ENCODE measurements at places on chromosomes 13 and 19.
A peak's percentile ranks its signal among the peaks of the same experiment; 100 is the strongest.

DNA sequence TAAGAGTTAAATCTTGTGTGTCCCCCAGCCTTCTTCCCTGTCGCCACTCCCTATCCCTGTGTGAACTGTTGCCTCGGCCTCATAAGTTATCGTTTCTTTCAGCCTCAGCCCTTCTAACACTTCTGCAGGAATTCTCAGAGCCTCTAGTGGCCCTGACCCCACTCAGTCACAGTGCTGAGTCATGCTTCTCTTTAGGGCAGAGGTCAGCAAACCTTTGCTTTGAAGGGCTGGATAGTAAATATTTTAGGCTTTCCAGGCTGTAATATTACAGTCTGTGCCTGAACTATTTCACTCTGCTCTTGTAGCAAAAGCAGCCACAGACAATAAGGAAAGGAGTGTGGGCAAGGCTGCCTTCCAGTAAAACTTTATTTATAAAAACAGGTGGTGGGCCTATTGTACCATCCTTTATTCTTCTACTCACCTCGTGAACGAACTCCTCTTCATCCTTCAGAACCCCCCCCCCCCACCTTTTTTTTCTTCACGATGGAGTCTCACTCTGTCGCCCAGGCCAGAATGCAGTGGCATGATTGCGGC is 22.1 kb downstream of the MYO9B start:
- DNase-seq = no peak

- no peak for DNase-seq
Measured at GRCh38 chr13:75383064-75383715, 98.8 kb downstream of the TBC1D4 start.

DNA sequence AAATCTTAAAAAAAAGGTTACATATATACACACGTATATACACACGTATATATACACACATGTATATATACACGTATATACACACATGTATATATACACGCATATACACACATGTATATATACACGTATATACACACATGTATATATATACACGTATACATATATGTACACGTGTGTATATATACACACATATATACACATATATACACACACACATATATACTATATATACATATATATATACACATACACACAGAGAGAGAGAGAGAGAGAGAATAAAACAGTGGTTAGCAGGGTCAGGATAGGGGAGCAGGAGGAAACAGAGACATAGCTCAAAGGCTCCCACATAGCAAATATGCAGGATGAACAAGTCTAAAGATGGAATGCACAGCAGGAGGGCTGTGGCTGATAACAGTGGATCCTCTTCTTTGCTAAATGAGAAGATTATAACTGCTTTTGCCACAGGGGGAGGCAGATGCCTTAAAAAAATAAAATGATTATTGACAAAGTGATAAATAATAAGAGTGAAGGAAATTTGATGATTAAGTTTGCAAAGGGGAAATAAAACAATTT is 714.5 kb downstream of the UQCRFS1 start:
- DNase-seq = no peak

GRCh38 chr13:21242236-21242635 is 65.8 kb downstream of the MRPL57 start:
- DNase-seq = no peak

GRCh38 chr13:67136157-67136556 is 94.0 kb downstream of the PCDH9 start:
- no peak for DNase-seq

GRCh38 chr19:4014541-4015491 is 7.3 kb downstream of the PIAS4 start:
- no peak for DNase-seq

- DNase-seq = no peak
Measured at GRCh38 chr13:50128428-50128931, 113.2 kb downstream of the KCNRG start.

- no peak for DNase-seq
Measured at GRCh38 chr13:99285432-99286182, 21.6 kb downstream of the GPR183 start.

DNA sequence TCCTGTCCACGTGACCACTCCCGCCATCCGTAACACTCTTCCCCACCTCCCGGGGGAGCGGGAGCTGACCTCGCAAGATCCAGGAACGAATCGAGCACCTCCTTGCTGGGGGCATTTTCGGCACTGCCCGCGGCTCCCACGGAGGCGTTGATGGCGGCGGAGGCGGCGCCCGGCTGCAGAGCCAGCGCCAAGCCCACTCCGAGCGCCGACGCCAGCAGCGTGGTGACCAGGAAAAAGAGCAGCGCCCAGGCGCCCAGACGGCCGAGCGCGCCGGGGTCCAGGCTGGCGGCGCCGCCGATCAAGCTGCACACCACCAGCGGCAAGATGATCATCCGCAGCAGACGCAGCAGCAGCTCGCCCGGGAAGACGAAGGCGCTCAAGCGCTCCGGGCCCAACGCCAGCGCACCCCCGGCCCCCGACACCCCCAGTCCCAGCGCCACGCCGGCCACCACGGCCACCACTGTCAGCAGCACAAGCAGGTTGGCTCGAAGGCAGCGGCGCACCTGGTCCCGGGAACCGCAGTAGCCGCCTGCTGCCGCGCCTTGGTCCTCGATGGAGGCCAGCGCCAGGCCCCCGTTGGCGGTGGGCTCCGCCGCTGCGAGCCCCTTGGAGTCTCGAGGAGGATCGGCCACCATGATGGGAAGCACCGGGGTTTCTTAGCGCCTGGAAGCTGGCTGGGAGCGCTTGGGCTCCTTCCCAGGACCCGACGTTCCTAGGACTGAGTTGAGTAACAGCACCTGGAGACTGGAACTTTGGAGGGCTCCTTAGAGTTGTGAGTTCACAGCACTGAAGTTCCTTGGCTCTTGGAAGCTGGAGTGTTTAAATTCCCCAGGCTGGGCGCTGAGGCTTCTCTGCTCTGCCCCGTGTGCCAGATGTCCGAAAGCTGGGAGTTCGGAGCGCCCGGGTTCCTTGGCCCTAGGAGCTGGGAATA is 798 bp downstream of the SLC1A5 start:
- no peak for DNase-seq

GRCh38 chr13:43545317-43545874 is 241.4 kb downstream of the ENOX1 start:
- no peak for DNase-seq

DNA sequence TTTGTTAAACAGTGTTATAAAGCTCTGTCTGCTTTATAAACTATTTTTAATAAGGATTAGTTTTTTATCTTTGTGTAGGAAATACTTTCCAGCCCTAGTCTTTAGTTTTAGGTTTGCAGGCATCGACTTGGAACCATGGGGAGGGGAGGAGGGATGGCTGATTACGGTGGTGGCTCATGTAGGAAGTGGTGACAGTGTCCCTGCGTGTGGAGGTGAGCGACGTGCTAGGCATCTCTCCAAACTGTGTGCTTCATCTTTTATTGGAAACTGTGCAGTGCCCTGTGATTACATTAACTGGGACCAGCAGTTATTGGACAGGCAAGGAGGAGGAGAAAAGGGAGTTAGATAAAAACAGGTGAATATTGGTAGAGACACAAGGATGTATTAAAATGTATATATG is 203.8 kb downstream of the ATP8A2 start:
- no peak for DNase-seq

DNA sequence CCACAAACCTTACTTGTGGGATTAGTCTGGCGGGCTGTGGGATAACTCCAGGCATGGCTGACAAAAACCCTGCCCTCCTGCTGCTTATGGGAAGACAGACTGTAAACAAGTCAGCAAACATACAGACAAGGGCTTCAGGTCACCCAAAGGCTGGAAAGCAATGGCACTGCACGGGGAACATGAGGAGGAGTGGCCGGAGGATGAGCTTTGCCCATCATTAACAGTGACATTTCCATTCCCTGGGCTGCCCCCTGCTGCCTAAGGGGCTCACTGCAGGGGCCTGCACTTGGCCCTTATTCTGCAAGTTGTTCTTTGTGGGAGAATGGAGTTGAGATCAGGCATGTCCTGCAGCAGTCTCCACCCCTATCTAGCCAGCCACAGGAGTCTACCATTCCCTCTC is 91.3 kb downstream of the UQCRFS1 start:
- DNase-seq = no peak

DNA sequence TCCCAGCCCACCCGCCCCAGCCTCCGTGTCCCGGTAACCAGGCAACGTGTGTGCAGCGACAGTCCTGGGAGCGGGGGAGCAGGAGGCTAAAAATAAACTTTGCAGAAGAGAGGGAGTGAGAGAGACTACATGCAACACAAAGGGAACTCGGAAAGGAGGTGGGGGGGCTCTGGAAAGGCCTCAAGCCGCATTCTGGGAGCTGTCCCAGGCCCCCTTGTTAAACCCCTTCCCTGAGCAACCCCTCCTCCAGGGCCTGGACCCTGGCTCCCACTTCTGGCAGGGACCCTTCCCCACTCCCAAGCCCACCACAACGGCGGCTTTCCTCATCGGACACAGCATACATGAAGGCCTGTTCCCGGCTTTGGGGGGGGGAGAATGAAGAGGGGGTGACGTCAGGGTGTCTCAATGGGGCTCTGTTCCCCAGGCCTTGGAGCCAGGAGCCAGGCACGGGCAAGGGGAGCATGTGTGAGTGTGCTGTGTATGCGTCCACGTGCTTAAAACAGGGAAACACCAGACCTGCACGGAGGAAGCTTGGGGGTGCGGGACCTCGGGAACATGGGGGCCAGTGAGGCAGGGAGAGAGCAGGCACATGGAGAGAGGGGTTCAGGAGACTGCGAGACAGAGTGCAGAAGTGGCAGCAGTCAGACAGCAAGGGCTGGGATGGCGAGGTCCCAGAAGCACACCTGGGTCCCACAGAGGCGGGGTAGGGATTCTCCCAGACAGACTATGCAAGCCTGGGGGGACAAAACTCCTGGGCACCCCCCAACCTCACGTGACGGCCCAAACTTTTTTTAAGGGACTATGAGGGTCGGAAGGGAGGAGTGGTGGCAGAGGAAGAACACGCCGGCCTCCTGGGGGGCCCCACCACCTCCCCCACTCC is 2.3 kb downstream of the ERF start:
- DNase-seq = no peak

DNA sequence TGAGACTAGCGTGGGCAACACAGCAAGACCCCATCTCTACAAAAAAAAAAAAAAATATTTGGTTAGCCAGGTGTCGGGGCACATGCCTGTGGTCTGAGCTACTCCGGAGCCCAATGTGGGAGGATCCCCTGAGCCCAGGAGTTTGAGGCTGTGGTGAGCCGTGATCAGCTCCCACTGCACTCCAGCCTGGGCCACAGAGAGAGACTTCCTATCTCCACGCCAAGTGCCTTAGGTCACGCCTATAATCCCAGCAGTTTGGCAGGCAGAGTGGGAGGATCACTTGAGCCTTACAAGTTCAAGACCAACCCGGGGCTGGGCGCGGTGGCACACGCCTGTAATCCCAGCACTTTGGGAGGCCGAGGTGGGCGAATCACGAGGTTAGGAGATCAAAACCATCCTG is 8.7 kb upstream of the ADAT3 start:
- DNase-seq = no peak

GRCh38 chr19:18590273-18591272 is 2.0 kb downstream of the REX1BD start:
- no peak for DNase-seq

DNA sequence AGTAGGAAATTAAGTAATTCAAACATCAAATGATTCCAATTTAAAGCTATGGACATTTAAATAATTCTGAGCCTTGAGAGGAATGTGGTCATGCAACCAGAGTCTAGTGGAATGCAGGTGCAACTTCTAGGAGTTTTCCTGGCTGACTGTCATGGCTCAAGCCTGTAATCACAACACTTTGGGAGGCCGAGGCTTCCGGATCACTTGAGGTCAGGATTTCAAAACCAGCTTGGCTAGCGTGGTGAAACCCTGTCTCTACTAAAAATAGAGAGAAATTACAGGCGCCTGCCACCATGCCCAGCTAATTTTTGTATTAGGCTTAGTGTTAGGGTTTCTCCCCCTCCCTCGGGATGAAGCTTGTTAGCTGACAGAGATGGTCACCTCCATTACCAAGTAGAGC is 6.4 kb downstream of the ZNF808 start:
- no peak for DNase-seq

- DNase-seq = peak; percentile 39
Measured at GRCh38 chr13:51797664-51798488, 6.1 kb downstream of the DHRS12 start.

DNA sequence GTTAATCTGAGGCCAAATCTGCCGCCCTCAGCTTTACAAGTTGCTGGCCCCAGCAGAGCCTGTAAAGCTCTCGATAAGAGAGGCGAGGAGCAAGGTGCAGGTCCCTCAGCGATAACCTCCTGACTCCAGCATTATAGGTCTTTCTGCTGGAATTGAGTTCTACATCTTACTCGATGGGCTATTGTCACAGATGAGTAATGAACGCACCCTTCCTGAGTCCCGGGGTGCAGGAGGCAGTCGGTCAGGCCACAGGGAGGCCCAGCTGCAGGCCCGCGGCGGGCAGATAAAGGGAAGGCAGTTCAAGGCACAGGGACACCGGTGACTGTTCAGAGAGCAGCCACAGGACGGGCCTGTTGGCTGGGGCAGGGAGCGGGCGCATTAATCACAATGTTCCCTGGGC is 157.6 kb upstream of the OBI1 start:
- DNase-seq = no peak

- no peak for DNase-seq
Measured at GRCh38 chr19:10412257-10412977, 7.9 kb upstream of the PDE4A start.

- no peak for DNase-seq
Measured at GRCh38 chr19:50639121-50640112, at the start of gene SYT3. SYT3 (minus strand) TSS chr19:50639881; CDS start chr19:50637411, 2,470 bp downstream.

- no peak for DNase-seq
Measured at GRCh38 chr19:3923096-3923758, 9.6 kb upstream of the NMRK2 start.

GRCh38 chr13:89899302-89900103 is 1448.0 kb upstream of the MIR17HG start:
- no peak for DNase-seq

GRCh38 chr19:31408460-31409124 is 59.4 kb upstream of the TSHZ3 start:
- no peak for DNase-seq

GRCh38 chr19:18562086-18562485 is 4.4 kb downstream of the KXD1 start:
- DNase-seq = no peak

- no peak for DNase-seq
Measured at GRCh38 chr19:31572976-31573298, 223.7 kb upstream of the TSHZ3 start.

DNA sequence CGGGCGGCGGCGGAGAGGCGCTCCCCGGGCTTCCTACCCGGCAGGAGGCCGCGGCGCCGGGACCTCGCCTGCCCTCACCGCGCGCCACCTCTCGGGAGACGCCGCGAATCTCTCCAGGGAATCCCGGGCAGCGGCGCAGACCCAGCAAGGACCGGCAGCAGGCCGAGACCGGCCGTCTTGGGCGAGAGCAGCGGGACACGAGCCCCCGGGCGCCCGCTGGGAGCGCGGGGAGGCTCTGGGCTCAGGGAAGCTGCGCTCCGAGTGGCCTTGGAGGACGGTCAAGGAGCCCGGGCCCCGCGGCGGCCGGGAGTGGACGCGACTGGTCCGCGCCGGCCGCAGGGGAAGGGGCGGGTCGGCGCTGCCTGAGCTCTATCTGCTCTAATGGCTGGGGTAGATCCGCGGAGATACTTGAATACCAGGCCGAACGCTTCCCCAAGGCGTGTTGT is 14.7 kb downstream of the CDX2 start:
- DNase-seq = no peak

All from NCI-H2107 (cell line).